PC-9 (cell line): ENCODE measurements at places on chromosomes 2 and 18. TPM values are rescaled to one million over a fixed set of nuclear protein-coding genes. Genes with fewer than 3 reads are reported as not detected.
A peak's percentile ranks its signal among the peaks of the same experiment; 100 is the strongest.

DNA sequence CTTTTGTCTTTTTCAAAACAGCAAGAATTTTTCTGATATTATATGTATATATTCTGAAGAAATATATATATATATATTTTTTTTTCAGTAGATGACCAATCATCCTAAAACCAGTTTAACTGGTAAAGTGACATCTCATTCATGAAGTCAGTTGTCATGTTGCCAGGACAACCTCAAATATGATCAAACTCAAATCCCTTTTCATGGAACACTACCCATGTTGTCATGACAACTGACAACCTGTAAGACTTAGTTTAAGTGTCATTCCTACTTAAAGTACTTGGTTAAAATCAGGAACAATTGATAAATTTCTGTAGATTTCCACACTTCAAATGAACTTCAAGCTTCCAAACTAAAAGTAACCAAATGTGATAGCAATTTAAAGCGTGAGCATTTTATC is 101.8 kb upstream of the ERBB4 start:
- peak; percentile 88 for DNase-seq

GRCh38 chr2:222745836-222746559 is 74.5 kb downstream of the MOGAT1 start:
- no peak for DNase-seq

DNA sequence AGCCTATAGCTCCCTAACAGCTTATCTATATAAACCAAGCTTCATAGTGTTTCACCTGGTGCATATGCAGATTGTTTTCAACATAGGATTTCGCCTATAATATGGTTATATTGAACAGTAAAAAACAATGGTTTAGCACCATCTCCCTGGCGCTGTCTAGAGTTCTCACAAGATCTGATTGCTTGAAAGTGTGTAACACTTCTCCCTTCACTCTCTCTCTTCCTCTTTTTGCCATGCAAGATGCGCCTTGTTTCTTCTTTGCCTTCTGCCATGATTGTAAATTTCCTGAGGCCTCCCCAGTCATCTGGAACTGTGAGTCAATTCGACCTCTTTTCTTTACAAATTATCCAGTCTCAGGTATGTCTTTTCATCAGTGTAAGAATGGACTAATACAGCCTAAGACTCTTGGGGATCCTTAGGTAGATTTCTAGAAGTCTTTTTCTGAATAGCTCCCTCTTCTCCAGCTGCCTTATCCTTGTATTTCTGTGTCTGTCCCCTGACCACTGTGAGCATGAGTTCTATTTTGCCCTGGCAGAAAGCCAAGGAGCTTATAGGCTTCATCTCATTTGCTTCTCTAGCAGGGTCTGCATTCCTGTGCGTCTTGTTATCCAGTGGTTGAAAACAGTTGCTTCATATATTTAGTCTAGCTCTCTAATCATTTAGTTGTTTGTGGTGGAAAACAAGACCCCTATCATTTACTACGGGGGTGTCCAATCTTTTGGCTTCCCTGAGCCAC is 401.6 kb downstream of the GPD2 start:
- DNase-seq: no peak

- peak; percentile 21 for DNase-seq
Observed at GRCh38 chr2:118865106-118865505, 17.7 kb upstream of the EN1 start.

DNA sequence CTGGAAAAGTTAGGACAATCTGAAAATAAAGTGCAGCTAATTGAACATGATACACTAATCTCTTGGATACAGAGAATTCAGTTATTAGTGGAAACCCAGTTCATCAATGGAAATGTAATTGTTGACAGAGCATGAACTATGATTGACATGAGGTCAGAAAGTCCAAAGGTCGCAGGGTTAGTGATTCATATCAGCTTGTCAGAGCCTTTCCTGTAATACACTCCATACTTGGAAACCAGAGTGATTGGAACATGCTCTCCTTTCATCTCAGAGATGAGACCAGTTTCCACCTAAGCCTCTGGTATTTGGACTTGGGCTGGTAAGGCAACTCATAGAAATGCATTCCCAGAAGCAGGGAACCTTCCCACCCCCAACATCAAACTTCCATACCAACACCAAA is 8.5 kb upstream of the NCKAP5 start:
- DNase-seq: no peak

DNA sequence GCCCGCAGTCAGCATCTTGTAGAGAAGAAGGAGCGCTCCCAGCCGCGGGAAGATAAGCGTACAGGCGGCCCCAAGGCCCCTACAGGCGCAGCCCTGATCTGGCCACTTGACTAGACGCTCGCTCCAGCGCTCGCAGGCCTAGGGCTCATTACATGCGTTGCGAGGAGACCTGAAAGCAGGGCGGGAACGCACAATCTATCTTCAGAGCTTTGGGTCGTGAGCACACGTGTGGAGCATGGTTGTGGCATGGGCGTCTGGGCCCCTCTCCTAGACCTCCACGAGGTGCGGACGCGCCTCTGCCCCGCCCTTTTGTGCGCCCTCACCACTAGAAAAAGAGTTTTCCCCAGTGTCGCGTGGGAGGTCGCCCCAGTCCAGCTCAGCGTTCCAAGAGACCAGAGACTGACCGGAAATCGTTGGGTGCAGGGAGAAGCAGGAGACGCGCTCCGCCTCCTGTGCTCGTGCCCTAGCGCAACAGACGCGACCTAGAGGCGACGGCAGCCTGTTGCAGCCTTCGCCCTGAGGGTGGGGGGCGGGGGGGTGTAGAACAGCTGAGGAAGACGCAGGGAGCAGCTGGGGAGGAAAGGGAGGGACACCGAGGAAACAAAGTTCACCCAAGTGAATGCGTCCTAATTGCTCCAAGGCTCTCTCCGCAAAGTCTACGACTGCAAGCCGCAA is 12.6 kb downstream of the NR4A2 start:
- no peak for DNase-seq

DNA sequence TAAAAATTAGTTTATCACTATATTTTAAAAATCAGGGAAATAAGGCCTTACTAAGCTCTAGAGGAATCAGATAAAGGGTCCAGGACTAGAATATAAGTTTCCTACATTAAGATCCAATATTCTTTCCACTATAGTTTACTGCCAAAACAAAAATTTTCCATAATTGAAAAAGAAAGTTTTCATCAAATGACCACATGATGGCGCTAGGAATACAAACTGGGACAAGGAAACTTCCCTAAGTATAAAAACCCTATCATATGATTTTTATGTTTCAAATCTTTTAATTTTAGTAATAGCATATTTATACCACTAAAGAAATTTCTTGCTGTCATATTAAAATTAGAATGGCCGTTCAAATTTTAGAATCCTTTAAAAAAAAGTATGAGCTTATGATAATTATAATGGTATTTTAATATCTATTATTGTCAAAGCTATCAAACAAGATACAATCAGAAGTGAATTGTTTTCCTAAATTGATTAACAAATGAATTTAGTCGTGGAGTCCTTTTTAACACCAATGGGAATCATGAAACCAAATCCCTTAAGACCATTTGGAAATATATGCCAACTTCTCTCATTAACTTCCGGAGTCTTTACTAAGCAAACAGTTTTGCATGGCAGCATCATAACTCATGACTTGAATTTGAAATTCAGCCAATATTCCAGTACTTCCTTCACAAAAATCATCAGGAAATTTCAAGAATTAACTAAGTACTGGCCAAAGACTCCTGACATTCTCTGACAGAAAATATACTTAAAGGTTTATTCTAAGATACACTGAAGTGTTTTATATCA is 70.3 kb downstream of the SCN1A start:
- no peak for DNase-seq

GRCh38 chr2:216416571-216417307 is 4.5 kb downstream of the SMARCAL1 start:
- no peak for DNase-seq

DNA sequence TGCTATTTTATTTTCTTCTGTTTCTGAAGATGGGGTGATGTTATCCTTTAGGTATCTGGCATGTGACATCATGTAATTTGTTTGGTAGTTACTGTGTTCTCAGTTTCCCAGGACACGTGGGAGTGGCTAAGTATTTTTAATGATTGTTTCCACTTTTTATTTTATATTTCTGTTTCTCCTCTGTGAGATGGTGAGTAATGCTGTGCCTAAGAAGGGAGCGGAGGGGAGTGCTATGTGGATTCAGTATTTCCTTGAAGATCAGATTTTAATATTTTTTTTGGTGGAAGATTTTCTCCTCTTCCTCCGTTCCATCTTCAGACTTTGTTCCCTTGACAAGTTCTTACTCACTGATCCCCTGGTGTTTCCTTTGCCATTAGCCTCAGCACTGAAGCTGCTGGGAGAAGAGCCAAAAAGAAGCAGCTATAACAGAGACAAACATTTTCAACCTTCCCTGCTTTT is 180.0 kb upstream of the MMADHC start:
- no peak for DNase-seq

DNA sequence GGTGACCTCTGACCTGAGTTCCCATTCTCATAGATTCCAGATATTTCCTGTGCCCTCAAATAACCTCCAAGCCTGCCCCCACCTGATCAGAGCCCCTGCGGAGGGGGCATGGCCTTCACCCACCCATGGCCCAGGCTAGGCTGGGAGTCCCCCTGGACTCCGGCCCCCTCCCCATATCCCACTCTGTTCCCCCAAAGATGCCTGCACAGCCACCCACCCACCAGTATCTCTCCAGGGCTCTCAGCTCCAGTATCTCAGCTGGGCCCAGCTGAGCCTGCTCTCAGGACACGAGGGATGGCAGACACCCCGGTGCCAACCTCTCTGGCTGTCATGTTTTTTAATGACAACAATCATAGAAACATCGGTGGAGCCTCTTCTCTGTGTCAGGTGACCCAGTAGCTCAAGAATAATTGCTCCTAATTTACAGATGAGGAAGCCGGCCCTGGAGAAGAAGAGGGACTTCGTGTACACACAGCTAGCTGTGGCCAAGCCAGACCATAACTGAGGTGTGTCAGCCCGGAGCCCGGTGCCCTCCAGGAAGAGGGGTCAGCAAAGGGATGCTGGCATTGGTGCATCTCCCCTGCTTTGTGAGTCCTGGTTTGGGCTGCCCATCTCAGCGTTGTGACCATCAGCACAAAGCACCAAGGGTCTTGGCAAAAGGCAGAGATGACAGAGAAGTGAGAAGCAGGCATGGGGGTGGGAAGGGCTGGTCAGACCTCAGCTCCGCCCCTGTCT is 84.4 kb downstream of the SDC1 start:
- no peak for DNase-seq

DNA sequence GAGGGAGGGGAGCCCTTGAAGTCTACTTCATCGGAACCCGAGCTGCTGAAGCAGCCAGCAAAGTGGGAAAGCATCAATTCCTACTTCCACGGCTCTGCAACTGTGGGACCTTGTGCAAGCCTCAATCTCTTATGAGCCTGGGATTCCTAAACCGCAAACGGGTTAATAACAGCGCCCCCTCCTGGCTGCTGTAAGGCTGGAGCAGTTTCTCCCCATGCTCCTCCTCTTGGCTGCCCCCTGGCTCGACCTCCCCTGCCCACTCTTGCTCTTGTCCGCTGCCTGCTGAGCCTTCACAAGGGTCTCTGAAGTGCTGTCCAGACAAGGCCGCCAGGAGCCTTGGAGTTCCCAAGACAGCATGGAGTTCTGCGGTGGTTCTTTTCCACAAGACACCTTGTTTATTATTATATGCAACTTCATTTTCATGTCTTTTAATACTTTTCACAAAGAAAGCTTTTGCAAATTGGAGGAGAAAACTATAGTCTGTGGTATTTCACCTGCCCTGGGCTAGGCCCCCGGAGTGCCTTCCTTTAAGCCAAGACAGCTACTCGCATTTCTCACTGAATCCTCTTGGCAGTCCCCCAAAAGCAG is 157.2 kb downstream of the DDX1 start:
- DNase-seq: no peak

DNA sequence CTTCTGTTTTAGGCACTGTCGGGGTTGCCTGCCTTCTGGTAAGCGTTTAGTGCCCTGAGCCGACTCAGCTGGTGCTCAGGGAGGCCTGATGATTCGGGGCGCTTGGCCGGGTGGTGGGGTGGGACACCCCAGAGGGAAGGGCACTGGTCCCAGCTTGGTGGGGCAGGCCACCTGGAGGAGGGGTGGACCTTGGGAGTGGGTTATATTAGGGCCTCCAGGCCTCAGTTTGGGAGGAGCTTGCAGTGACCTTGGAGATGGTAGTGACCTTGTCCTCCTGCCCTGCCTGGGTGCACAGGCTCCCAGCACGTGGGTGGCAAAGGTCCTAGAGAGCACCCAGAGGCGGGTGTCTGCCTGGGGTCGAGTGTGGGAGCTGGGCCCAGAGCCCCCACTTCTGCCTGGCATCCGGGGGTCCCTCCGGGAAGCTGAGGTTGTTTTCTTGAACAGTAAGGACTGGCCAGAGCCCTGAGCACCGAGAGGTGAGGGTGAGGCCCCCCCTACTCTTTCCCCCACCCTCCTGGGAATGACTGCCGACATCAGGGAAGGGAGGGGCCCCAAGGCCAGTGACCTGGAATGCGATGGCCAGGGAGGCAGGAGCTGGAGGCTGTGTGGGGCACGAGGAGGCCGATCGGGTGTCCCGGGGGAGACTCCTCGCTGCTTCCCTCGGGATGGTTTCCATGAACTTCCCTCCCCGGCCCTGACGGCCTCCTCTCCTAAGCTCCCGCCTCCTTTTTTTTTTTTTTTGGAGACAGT is 61.3 kb downstream of the HPCAL1 start:
- no peak for DNase-seq

- no peak for DNase-seq
Observed at GRCh38 chr2:96819128-96819875, 3.2 kb downstream of the CNNM3 start.

GRCh38 chr2:213425618-213426017 is 141.4 kb downstream of the SPAG16 start:
- no peak for DNase-seq

DNA sequence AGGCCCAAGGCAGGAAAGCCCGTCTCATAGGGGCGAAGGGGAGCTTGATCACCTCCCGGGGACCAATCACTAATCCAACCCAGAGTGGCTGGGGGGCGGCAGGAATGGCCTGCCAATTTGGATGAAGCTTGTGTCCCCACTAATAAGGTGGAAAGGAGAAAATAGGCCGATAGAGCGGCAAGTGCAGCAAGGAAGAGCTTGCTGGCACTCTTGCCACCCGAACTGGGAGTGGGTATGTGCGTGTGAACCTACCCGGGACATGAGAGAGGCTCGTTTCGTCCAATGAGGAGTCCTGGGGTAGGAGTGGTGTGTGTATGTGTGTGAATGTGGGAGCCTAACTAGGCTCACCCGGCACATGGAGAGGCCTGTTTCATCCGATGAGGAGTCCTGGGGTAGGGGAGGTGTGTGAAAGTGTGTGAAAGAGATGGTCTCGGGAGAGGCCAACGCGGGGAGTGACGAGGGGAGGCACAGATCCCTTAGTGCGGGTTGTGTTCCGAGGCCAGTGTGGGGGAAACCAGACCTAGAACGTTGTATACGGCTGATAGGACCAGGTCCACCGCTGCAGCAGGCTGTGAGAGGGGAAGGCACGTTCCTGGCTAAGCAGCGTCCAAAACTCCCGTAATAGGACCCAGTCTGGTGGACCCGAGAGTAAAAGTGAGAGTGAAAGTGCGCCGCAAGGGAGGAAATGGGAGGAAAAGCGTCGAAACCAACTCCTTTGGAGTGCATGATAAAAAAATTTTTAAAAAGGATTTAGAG is 47.1 kb upstream of the SELENOI start:
- DNase-seq: peak; percentile 34

Gene RAB6C
- total RNA-seq: not detected in 2 replicates

Gene HOXD12
- not detected in 2 replicates for total RNA-seq

Gene KLHL30
- total RNA-seq: 0.80 and 1.2 TPM in 2 replicates

Gene CRYGC
- total RNA-seq: not detected in 2 replicates

Gene ZNF516
- total RNA-seq: 31.5 and 32.7 TPM in 2 replicates

Gene GNLY
- total RNA-seq: not detected in 2 replicates

Gene TBR1
- total RNA-seq: not detected in 2 replicates
